ENCODE measurements at places on chromosomes 2 and 18. TPM values are rescaled to one million over a fixed set of nuclear protein-coding genes. Genes with fewer than 3 reads are reported as not detected.

The SOX11 gene
- 0.10 TPM for total RNA-seq

The SP3 gene
- 36.7 TPM for total RNA-seq

The ERFE gene
- not detected for total RNA-seq

The CDH2 gene
- total RNA-seq = 321 TPM

The ARID5A gene
- 6.9 TPM for total RNA-seq

The STARD6 gene
- total RNA-seq = not detected

The TCF23 gene
- total RNA-seq = 0.10 TPM

Data from left ventricle myocardium superior (tissue), 1 donor.